ENCODE measurements at places on chromosomes 11 and 22.

DNA sequence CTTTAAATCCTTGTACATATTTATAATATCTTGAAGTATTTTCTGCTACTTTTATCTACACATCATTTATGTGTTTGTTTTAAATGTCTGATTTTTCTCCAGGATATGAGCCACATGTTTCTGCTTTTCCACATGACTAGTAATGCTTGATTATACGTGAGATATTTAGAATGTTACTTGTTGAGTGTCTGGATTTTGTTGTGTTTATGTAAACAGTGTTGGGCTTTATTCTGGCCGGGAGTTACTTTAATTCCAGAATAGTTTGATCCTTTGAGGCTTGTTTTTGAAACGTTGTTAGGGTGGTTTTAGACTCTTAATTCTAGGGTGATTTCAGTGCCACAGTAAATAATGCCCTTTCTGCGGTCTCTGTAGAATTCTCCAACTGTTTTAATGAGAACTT lies 252.9 kb downstream of the BLID start:
- no peaks in the 10 kb centered on the region for H3K4me1 ChIP-seq
- no peaks in the 10 kb centered on the region for H3K27me3 ChIP-seq
- DNase-seq: no peak
- H3K27ac ChIP-seq: no peak overlapping the region
- no peak overlapping the region for H3K4me3 ChIP-seq

DNA sequence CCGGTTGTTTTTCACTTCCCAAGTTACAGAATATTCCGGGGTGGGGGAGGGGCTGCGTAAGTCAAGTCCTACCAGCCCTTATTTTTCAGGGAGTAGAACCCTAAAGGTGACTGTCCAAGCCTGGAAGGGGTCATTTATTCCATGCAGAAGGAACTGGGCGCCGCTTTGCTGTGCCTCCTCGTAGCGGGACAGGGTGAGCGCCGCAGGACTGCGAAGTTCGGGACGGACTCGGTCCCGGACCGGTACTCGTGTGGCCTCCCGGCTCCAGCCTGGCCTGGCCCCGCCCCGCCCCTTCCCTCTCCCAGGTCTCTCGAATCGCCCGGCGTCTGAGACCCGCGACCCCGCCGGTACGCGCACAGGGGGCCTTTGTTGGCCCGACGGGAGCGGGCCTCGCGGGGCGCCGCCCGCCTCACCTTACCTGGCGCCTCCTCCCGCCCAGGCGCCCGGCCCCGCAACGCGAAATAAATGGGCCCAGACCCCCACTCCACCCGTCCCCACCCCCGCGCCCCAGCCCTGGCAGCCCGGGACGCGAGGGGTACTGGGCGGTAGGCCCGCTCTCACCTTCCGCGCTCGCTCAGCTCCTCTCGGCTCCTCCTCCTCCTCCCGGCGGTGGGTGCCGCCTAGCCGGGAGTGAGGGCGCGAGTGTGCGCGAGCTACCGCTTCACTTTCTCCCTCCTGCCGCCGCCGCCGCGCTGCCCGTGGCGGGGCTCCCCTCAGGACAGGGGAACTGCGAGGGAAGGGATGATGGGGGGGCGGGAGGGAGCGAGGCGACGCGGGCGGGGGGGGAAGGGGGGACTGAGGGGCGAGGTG lies 698 bp downstream of the PAK1 start:
- peaks cover 48% of the 10 kb centered on the region for H3K27me3 ChIP-seq
- no peaks in the 10 kb centered on the region for H3K36me3 ChIP-seq
- DNase-seq: no peak

- DNase-seq: peak; percentile 42
- peaks cover 15% of the 10 kb centered on the region for H3K4me1 ChIP-seq
- H3K27ac ChIP-seq: no peak overlapping the region
- no peak overlapping the region for H3K4me3 ChIP-seq
- H3K27me3 ChIP-seq: no peaks in the 10 kb centered on the region
- H3K36me3 ChIP-seq: no peaks in the 10 kb centered on the region
Observed at GRCh38 chr22:17772249-17772957, 1.9 kb downstream of the BID start.

GRCh38 chr22:41563051-41563711 lies 2.4 kb downstream of the CSDC2 start:
- H3K4me1 ChIP-seq: peaks cover 27% of the 10 kb centered on the region
- H3K36me3 ChIP-seq: peaks cover 3% of the 10 kb centered on the region
- no peaks in the 10 kb centered on the region for H3K27me3 ChIP-seq
- DNase-seq: peak; percentile 85
- H3K4me3 ChIP-seq: peak overlapping the region; percentile 21

- no peak for DNase-seq
- H3K4me1 ChIP-seq: no peaks in the 10 kb centered on the region
- no peaks in the 10 kb centered on the region for H3K27me3 ChIP-seq
- no peak overlapping the region for H3K27ac ChIP-seq
- H3K4me3 ChIP-seq: no peak overlapping the region
Observed at GRCh38 chr11:65629579-65629978, 8.3 kb upstream of the SIPA1 start.

DNA sequence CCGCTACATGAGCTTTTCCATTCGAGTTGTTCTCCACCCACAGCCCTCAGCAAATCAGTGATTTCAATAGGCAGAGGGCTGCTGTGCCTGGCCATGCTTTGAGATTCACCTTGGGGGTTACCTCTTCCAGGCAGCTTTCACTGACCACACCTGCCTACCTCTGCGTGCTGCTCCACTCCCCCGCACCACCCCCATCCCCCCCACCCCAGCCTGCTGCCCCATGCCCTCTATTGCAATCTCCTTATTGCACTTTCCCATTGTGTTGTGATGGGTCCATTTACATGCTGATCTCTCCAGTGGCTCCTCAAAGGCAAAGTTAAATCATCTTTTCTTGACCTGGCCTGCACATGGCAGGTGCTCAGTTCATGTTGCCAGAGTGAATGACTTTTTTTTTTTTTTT lies 18.0 kb upstream of the POLA2 start:
- no peak overlapping the region for H3K4me3 ChIP-seq
- no peak for DNase-seq
- no peaks in the 10 kb centered on the region for H3K4me1 ChIP-seq
- H3K27ac ChIP-seq: no peak overlapping the region

- H3K4me1 ChIP-seq: peaks cover 8% of the 10 kb centered on the region
- no peak for DNase-seq
- peaks cover 18% of the 10 kb centered on the region for H3K36me3 ChIP-seq
- H3K27ac ChIP-seq: no peak overlapping the region
Observed at GRCh38 chr11:74030723-74031676, 22.1 kb upstream of the UCP3 start.

- no peak within 1 kb of the TSS for H3K4me3 ChIP-seq
- peaks cover 64% of the 10 kb centered on the region for H3K27me3 ChIP-seq
- H3K27ac ChIP-seq: no peak within 1 kb of the TSS
Observed at GRCh38 chr11:75150879-75151278, at the start of gene SLCO2B1. Gene SLCO2B1, plus strand, starts transcription at chr11:75151107. Its CDS starts 275 bp downstream, at chr11:75151382.

- H3K36me3 ChIP-seq: no peaks in the 10 kb centered on the region
- no peaks in the 10 kb centered on the region for H3K4me1 ChIP-seq
- H3K27ac ChIP-seq: no peak overlapping the region
- no peak overlapping the region for H3K4me3 ChIP-seq
Observed at GRCh38 chr11:69686856-69687255, 11.7 kb upstream of the LTO1 start.

DNA sequence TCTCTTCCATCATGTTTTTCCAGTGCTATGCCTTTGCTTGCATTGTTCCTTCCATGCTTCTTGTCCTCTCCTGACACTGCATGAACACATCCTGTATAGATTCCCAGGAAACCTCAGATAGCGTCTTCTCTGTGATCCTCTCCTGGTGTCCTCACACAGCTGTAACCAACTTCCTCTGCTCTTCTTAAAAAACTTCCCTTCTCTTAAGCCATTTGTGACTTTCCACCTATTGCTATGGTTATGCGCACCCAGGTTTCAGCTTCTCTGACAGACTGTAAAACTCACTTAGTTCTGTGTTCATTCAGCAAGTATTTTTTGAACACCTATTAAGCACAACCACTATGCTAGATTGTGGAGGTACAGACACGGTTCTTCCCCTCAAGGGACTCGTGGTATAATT lies 5.1 kb upstream of the APLP2 start:
- no peak overlapping the region for H3K4me3 ChIP-seq
- H3K36me3 ChIP-seq: no peaks in the 10 kb centered on the region
- H3K27me3 ChIP-seq: peaks cover 33% of the 10 kb centered on the region

GRCh38 chr11:68140496-68141245 lies 19.5 kb upstream of the CHKA start:
- H3K27ac ChIP-seq: no peak overlapping the region
- H3K27me3 ChIP-seq: peaks cover 6% of the 10 kb centered on the region
- no peak for DNase-seq
- H3K36me3 ChIP-seq: no peaks in the 10 kb centered on the region
- H3K4me1 ChIP-seq: no peaks in the 10 kb centered on the region
- H3K4me3 ChIP-seq: no peak overlapping the region

DNA sequence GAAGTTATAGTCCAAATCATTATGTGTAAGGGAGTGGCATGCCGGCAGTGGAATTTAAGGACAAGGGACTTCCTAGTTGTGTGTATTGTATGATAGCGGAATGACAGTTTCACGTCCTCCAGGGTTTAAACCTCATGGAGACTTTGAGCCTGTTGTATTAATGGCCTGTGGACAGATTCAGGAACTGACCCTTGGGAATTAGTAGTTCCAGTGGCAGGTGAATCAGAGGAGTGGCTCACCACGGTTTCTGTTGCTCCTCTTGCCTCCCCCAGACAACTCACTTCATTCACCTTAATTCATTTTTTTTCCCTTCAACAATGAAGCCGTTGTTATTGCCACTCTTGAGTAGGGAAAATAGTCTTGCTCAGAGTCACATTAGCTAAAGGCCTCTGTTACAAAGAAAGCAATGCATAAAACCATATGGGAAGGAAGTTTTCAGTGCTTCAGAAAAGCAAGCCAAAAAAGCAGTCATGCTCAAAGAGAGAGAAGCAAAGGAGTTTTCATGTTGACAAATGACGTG lies 22.6 kb downstream of the AMOTL1 start:
- no peaks in the 10 kb centered on the region for H3K36me3 ChIP-seq
- H3K27me3 ChIP-seq: no peaks in the 10 kb centered on the region
- H3K4me3 ChIP-seq: no peak overlapping the region
- H3K4me1 ChIP-seq: peaks cover 39% of the 10 kb centered on the region
- no peak overlapping the region for H3K27ac ChIP-seq

DNA sequence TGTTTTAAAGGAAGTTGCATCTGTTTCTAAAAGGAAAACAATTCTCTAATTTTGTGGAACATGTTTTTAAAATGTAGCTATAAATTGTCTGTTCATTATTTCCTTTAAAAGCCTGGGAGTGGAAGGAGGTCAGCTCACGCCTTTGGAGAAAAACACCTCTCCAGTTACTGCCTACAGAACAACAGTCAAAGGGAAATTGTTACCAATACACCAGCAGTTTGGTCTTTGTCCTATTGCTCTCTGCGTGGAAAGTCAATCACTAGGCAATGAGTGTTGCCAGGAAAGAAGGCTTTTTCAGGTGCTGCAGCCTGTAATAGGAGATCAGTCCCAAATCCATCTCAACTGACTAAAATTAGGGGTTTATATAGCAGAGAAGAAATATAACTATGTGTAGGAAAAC lies 22.2 kb downstream of the SVIP start:
- no peaks in the 10 kb centered on the region for H3K4me1 ChIP-seq
- H3K36me3 ChIP-seq: no peaks in the 10 kb centered on the region
- no peak overlapping the region for H3K4me3 ChIP-seq
- no peaks in the 10 kb centered on the region for H3K27me3 ChIP-seq
- DNase-seq: no peak
- no peak overlapping the region for H3K27ac ChIP-seq

GRCh38 chr22:38243007-38243765 lies 29.6 kb downstream of the TMEM184B start:
- no peaks in the 10 kb centered on the region for H3K27me3 ChIP-seq
- DNase-seq: peak; percentile 78
- peaks cover 32% of the 10 kb centered on the region for H3K36me3 ChIP-seq

- no peak for DNase-seq
- H3K27me3 ChIP-seq: no peaks in the 10 kb centered on the region
- H3K4me1 ChIP-seq: no peaks in the 10 kb centered on the region
- H3K36me3 ChIP-seq: no peaks in the 10 kb centered on the region
- H3K4me3 ChIP-seq: no peak overlapping the region
Observed at GRCh38 chr11:112928136-112928535, 33.1 kb upstream of the NCAM1 start.

GRCh38 chr22:46039535-46039934 lies 62.6 kb upstream of the WNT7B start:
- H3K4me3 ChIP-seq: no peak overlapping the region
- no peak for DNase-seq
- peaks cover 20% of the 10 kb centered on the region for H3K4me1 ChIP-seq
- no peak overlapping the region for H3K27ac ChIP-seq
- H3K27me3 ChIP-seq: no peaks in the 10 kb centered on the region

DNA sequence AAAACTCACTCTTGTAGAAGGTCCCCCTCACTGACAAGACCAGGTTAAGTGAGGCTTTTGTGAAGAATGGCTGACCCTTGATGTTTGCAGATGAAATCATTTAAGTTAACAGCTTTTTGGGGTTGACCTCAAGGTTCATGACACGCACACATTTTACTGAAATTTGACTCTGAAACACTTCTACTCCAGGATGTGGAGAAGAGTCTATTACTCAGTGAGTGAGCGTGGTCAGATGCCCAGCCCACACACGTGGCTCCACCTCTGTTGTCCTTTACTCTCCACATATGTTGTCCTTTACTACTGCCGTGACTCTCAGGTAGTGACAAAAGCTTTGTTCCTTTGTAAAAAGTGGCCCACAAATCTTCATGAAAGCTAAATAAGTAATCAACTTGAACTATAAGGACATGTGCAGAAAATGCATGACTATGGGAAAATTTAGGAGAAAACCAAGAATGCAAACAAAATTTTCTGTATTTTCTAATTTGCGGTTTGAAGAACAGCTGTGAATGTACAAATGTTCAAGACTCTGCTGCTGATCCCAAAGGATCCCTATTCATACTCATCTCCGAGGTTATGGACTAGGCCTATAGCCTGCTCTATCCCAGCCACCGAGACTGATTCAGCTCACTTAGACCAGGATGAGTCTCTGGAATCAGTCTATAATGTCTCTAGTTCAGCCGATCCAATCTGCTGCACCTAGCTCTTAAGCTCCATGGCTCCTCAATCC lies 22.4 kb downstream of the XRRA1 start:
- H3K36me3 ChIP-seq: no peaks in the 10 kb centered on the region
- no peak overlapping the region for H3K27ac ChIP-seq
- DNase-seq: peak; percentile 56
- H3K4me3 ChIP-seq: no peak overlapping the region
